ENCODE measurements at places on chromosomes 2 and 18. TPM values are rescaled to one million over a fixed set of nuclear protein-coding genes. Genes with fewer than 3 reads are reported as not detected.

DNA sequence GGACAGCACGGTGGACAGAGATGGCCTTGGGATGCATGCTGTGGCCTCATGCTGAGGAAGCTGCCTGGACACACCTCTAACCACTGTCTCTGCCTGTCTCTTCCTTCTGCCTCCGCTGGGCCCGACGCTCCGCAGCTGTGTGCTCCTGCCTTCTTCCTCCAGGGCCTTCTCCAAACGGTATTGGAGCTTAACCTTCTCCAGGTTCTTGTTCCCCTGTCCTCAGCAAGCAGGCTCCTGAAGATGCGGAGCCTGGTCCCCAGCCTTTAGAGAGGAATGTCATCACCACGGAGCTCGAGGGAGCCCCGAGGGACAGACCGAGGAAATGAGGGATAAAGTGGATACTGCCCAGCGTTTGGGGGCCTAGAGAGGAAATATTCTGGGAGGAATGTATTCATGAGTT is 155.1 kb downstream of the DYSF start:
- no peak for DNase-seq

DNA sequence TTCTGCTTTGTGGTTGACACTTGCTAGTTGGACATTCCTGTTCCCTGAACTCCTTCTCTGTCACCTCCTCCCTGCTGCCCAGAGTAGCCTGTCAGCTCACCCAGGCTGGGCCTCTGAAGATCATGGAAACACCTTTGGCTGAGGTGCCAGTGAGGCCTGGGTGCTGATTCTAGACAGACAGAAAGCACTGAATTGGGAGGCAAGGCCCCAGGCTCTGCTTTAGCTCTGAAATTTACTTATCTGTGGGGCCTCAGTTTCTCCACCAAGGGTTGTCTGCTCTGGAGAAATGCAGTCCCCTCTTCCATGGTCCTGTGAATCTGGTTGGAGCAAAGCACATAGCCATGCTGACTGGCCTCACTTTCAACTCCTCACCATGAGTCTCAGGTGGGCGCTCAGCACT is 104.6 kb upstream of the SIX3 start:
- DNase-seq: no peak

- DNase-seq: no peak
These were observed 3.5 kb upstream of the CD226 start for GRCh38 chr18:69951182-69951581.

GRCh38 chr18:44557616-44558151 is 123.0 kb upstream of the SETBP1 start:
- no peak for DNase-seq

- DNase-seq: no peak
These were observed 130.6 kb downstream of the FMNL2 start for GRCh38 chr2:152465541-152465940.

DNA sequence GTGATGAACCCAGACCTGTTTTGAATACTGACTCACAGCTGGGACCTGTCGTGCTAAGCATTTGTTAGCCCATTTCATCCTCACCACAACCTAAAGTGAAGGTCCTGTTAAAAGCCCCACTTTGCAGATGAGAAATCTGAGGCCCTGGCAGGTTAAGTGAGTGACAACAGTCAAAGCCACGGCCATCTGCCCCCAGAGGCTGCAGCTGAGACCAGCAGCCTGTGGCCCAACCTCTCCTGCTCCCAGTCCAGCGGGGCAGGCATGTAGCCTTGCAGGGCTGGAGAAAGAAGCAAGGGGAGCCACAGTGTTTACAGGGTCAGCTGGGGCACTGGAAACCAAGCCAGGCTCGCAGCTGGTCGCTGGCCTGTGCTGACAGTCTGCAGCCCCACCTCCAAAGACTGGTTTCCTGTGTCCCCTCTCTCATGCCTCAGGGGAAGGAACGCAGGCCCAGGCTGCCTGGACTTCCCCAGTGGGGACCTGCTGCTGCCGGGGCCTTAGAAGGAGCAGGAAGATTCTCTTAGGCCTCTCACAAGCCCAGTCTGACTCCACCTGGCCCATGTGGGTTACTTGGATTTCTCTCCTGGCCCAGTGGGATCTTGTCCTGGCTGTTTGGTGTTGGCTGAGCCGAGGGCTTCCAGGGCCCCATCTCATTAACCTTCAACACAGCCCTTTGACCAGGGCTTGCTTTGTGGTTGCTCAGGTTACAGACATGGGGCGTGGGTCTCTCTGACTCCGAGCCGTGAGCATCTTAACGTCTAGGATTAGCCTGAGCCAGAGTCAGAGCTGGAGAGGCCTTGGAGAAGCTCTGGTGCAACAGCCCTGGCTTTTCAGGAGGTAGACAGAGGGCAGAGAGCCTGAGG is 1.7 kb downstream of the INPP5D start:
- peak; percentile 65 for DNase-seq

The IL36A gene
- total RNA-seq: not detected

The UGT1A7 gene
- total RNA-seq: not detected

Data from activated naive CD8-positive, alpha-beta T cell treated with anti-CD3 and anti-CD28 coated beads, Interleukin-2, amount 10 ng/mL, durations not matched to agents 7 days and 5 days (primary cell).